ENCODE measurements at places on chromosomes 2 and 18.

GRCh38 chr2:3453190-3453999 is 65.9 kb downstream of the ADI1 start:
- no peak for DNase-seq

DNA sequence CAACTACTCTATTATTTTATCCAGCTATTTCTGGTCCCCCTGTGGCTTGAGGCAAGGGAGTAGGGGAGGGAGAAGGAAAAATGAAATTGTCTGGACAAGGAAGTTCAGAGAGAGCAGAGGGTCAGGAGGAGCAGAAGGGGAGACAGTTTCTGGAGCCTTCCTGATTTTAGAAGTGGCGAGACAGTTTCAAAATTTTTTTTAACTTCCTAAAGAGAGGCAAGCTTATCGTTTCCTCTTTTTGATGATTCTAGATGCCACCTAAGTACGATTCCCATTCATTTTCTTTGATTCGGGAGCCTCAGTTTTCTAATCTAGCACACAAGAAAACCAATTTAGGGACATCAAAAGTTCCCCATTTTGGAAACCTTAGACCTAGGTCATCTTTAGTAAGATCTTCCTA is 96.9 kb upstream of the B3GNT2 start:
- DNase-seq = no peak

- DNase-seq = no peak
Observed at GRCh38 chr2:71833855-71834560, 313.7 kb downstream of the CYP26B1 start.

GRCh38 chr2:216915557-216916150 is 55.8 kb upstream of the TNP1 start:
- DNase-seq = no peak

DNA sequence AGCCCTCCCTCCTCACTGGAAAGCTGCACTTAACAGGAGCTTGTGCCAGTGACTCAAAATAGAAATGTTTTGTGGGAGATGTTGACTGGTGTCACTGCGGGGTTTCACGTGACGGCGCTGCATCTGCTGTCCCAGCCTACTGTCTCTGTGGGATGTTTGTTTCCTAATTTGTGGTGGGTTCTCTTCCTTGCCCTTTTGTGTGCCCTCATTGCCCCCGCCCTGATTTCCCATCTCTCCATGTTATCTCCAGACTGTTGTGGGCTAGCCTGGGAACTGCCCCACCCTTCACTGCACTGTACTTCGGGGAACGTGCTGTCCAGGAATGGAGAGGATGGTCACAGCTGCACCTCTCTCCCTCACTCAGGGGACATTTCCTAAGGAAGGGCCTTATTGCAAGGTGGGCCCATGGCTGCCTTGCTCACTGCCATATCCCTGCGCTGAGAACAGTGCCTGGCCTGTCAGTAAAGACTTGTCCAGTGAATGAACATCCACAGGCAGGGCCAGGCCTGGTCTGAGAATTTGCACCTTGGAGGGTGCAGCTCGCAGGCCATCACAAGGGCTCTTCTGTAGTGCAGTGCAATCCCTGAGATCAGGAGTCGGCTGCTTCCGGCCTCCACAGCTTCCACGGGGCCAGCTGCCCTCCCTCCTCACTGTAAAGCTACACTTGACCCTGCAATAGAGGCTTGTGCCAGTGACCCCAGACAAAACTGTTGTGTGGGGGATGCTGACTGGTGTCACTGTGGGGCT is 18.1 kb downstream of the ZAP70 start:
- DNase-seq = no peak

- DNase-seq = no peak
Observed at GRCh38 chr18:49546719-49547273, 15.1 kb upstream of the LIPG start.

GRCh38 chr2:40120026-40120425 is 331.9 kb downstream of the SLC8A1 start:
- DNase-seq = no peak

DNA sequence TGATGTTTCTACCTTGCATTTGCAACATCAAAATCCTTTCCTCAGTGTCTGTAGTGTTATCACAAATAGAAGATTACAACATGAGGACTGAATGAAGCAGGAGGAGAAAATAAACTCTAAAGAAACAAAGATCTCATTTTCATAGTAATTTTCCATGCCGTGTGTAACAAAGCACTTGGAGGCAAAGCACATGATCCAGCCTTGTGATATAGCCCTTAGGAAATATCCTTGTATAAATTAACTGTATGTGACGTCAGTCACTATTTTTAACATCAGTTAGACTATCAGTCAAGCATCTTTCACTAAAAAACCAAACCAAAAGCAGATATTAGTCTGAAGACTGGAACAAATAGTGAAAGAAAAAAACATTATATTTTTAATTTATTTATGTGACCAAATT is 492.1 kb upstream of the CNTNAP5 start:
- DNase-seq = no peak

DNA sequence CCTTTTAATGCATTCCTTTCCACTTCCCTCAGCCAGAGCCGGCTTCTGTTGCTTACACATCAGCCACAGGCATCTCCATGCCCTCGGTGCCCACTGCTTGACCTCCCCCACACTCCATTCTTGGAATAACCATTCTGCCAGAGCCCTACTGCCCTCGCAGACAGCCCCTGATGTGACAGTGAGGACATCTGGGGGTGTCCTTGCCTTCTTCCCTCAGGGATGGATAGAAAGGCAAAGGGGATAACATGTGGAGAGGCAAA is 6.4 kb upstream of the NPPC start:
- DNase-seq = no peak

DNA sequence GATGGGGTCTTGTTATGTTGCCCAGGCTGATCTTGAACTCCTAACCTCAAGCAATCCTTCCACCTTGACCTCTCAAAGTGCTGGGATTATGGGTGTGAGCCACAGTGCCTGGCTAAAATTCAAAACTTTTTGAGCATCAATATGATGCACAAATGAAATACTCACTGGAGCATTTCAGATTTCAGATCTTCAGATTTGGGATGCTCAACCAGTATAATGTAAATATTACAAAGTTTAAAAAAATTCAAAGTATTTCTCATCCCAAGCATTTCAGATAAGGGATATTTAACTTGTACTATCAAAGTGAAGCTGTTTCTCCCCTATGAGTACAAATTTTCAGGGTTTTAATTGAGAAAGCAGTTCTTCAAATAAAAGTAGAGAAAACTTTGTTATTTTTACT is 164.1 kb upstream of the CCDC68 start:
- no peak for DNase-seq

DNA sequence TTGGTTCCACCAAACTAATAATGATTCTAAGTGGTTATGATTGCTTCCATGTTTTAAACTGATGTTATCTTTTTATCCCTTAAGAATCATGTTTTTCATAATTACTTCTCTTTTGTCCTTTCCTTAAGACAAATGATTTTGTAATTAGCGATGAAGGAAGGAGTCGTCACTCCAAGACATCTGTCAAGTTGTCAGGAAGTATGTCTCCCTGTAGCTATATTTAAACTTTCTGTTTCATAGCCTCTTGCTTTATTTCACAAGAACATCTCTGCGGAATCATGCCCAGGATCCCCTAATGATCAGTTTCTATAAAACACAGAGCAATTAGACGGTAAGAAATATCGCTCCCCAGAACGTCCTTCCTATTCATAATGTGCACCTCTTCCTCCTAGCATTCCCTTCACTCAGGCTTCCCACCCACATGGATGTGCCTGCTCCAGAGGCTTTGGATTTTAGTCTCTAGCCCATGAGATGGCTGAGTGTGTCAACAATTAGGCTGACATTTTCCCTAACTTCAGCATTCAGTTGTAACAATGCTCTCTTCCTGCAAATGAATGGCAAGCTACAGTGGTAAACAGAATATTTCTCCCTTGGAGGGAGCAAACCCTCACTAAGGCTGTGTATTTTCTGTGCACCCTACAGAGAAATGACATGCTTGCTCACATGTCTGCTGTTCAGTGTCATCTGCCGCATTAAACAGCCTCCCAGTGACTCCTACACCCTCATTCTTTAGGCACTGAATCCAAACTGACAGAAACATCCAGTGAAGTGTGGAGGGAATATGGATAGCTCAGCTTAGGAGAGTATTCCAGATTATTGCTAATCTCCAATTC is 879.6 kb upstream of the CELF4 start:
- DNase-seq = no peak

DNA sequence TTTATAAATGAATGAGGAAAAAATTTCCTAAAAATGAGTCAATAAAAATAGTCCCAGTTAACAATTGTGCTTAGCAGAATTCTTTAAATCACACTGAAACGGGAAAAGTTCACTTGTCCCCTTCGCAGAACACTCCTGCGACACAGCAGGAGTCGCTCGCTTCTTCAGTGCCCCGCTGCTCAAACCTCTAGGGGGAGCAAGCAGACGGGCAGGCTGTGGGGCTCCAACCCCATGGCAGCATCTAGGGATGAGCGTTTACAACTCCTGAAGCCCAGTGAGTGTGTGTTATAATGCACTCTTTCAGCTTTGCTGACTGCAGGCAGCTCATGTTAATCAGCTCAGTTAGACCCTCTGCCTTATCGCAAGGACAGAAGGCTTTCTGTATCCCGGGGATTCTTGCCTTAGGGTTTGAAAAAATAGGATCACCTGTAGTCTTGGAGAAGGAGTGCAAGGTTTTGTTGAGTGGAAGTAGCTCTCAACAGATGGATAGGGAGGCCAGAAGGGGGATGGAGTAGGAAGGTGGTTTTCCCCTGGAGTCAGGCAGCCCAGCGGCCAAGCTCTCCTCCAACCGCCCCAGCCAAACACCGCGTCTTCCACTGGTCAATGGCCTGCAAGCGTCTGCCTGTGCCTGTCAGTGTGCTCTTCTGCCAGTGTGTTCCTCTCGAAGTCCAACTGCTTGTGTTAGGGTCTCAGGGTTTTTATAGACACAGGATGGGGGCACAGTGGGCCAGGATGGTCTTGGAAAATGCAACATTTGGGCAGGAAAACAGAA is 1977.7 kb upstream of the LRRTM1 start:
- no peak for DNase-seq

Measured in smooth muscle cell of the brain vasculature (primary cell).